HuH-7 (cell line): ENCODE measurements at places on chromosomes 5 and 9.

DNA sequence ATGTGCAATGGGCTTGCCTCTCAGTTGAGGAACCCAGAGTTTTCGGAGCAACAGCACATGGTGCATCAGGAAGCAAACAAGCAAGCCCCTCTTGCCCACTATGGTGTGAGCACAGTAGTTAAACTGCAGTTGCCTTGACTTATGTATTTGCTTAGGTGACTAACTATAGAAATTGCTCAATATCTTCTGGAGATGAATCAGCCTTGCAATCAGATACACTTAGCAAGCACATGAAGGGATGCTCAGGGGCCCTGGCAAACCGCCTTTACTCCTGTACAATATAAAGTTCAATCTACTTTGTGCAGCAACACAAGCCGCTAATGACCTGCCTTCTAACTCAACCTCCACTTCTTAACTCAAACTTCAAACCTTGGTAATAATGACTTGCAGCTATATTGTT lies 581.7 kb upstream of the RIOK2 start:
- DNase-seq = no peak

GRCh38 chr5:73497497-73498056 lies 665 bp upstream of the BTF3 start:
- no peak for DNase-seq

DNA sequence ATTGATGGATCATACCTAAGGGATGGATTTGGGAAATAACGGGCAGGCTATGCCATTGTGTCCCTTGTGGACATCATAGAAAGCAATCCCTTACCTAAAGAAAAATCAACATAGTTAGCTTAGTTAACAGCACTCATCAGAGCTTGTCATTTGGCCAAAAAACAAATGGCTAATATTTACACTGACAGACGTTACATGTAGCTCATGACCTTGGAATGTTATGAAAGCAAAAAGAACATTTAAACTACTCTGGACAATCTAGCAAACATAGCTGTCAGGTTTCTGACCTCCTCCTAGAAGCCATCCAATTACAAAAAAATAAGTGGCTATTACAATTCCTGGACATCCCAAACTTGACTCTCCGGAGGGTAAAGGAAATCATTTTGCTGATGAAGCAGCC lies 23.8 kb downstream of the TMEM232 start:
- DNase-seq = no peak

DNA sequence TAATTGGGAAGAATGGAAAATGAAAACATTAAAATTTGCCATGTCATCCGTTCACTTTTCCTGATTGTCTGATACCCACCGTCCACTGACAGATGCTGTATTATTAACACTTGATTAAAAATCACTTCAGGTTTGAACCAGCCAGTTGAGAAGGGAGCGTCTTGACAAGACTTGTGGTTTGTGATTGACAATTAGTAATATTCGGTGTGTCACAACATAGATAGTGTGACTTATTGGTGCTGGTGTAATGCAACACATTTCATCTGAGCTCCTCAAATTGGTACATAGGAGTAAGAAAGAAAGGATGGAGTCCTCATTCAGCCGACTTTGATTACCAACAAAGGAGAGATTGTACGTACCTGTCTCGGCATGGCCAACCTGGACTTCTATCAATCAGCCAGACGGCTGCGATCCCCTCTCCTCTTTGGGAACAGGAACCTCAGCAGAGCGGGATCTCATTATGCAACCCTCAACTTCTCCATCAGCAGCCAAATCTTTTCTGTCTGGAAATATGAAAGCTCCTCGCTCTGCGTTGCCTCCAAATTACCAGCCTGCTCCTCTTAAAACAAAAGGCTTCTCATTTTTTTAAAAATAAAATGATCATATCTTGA lies 211.7 kb upstream of the MVB12B start:
- no peak for DNase-seq

- no peak for DNase-seq
Observed at GRCh38 chr5:123421773-123422172, 1.4 kb downstream of the CEP120 start.

GRCh38 chr5:66041627-66042026 lies 102.5 kb upstream of the SREK1 start:
- no peak for DNase-seq

- DNase-seq = no peak
Observed at GRCh38 chr9:103533318-103533717, 538.2 kb downstream of the CYLC2 start.

DNA sequence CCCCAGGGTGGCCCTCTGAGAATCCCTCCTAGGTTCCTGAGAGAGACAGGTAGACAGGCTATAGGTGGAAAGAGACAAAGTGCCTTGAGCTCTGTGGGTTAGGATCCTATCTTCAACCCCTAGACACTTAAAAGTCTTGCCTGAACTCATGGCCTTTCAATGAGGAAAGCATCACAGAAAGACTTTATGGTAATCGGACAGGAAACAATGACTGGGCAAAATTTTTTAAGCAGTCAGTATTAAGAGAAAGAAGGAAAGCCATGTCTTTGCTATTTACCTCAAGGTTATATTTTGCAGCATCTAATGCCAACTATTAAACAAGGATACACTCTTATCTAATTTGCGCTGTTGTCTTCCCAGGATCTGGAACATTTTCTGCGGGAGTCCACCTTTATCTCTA lies 93.2 kb downstream of the PCSK1 start:
- no peak for DNase-seq

- DNase-seq = peak; percentile 53
Observed at GRCh38 chr9:75027187-75028107, 646 bp downstream of the CARNMT1 start.
